Neuronal stem cell (in vitro differentiated cells): ENCODE measurements at places on chromosomes 1 and 21.

DNA sequence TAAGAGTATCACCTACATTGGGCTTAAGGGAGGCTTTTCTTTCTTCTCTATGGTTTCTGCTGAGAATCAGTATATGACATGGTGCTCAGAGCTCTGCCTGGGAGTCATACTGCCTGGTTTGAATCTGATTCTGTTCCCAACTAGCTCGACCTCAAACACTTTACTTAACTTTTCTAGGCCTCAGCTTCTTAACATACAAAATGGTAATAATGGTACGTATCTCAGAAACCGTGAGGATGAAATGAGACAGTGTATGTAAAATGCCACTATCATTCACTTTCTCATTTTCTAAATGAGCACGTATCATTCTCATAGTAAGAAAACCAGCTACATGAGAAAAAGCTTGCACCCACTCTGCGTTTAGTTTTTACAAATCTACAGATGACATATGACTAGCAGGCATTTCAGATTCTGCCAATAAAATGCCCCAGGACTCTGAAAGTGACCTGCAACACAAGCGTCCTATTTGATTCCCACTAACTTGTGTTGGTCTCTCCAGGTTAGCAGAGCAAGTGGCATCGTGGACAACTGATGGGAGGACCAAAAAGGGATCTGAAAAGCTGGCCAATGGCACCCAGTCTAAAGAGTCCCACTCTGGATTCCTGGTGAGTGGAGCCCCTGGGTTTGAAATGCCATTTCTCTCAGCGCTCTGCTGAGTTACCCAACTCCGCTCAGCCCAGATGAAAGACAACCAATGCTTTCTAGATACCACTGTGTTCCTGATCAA, 6.1 kb downstream of the CTNNBIP1 start:
- no peak for DNase-seq
- no peak overlapping the region for H3K27ac ChIP-seq

DNA sequence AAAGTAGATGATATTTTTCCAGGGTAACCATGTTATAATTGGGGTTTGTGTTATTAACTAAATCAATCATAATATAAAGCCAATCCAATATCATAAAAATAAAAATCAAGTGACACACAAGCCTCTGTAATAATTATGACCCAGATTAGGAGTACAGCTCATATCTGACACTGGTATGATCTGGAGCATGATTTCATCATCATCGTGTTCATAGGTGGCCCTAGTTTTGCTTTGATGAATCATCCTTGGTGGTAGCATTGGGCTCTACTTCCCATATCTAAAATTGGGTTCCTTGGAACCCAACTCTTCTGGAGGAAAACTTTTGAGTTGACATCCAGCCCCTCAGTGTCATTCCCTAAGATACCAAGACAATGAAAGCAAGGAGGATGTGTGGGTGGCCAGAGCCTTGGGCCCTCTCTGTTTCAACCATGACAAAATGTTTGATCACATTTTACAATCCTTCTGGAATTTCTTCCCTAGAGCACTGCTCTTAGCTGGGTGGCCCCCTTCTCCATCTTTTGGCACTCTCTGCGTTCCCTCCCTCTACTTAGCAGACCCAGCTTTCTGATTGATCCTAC, 37.0 kb upstream of the ENAH start:
- no peaks in the 10 kb centered on the region for H3K27me3 ChIP-seq
- H3K4me3 ChIP-seq = no peak overlapping the region
- no peak for DNase-seq
- H3K27ac ChIP-seq = no peak overlapping the region

- no peak overlapping the region for H3K4me3 ChIP-seq
- H3K4me1 ChIP-seq = no peaks in the 10 kb centered on the region
- no peak for DNase-seq
- H3K27ac ChIP-seq = no peak overlapping the region
These were observed 262.6 kb downstream of the CAMTA1 start for GRCh38 chr1:7047866-7048265.

DNA sequence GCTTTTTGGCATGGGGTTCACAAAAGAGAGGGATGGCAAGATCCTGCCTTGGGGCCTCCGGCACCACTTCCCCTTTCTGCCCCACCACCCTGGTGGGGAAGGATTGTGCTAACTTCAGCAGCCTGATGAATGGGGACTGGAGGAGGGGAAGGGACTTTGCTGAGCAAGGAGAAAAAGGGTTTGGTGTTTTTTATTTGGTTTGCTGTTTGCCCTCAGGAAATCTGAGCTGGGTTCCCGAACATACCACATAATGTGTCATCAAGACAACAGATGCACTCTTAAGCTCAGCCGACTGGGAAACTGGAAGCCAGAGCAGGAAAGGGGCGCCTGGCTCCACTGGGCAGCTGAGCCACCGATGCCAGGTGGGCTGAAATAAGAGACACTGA, 19.8 kb downstream of the OLFML2B start:
- no peaks in the 10 kb centered on the region for H3K4me1 ChIP-seq
- no peaks in the 10 kb centered on the region for H3K27me3 ChIP-seq
- no peak overlapping the region for H3K4me3 ChIP-seq
- no peak for DNase-seq

DNA sequence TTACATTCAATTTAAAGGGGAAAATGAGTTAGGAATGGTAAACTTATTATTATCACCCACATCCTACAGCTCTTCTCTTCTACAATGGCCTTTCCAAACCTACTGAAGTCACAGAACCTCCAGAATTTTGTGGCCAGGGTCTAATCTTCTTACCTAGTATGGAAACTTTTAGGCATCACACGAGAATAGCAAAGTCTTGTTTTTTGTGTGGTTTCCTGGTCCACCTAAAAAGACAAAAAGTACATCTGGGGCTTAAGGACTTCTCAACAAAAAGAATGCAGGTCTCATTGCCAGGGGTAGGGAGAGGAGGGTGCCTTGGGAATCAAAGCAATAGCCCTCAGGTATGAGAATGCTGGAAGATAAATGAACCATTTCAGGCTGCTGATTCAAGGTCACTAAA, 345.3 kb downstream of the LMX1A start:
- no peaks in the 10 kb centered on the region for H3K36me3 ChIP-seq
- no peak overlapping the region for H3K27ac ChIP-seq
- H3K4me1 ChIP-seq = no peaks in the 10 kb centered on the region
- H3K4me3 ChIP-seq = no peak overlapping the region
- H3K27me3 ChIP-seq = no peaks in the 10 kb centered on the region

- H3K27me3 ChIP-seq = peaks cover 6% of the 10 kb centered on the region
- no peak overlapping the region for H3K27ac ChIP-seq
- peaks cover 16% of the 10 kb centered on the region for H3K36me3 ChIP-seq
- H3K4me3 ChIP-seq = peak overlapping the region; percentile 59
- no peak for DNase-seq
These were observed 642 bp upstream of the PARP1 start for GRCh38 chr1:226408285-226409184.

- H3K36me3 ChIP-seq = no peaks in the 10 kb centered on the region
- no peak for DNase-seq
- peaks cover 28% of the 10 kb centered on the region for H3K27me3 ChIP-seq
- no peak overlapping the region for H3K27ac ChIP-seq
- H3K4me1 ChIP-seq = peaks cover 9% of the 10 kb centered on the region
- no peak overlapping the region for H3K4me3 ChIP-seq
These were observed 2.8 kb upstream of the SPSB1 start for GRCh38 chr1:9289711-9290485.

DNA sequence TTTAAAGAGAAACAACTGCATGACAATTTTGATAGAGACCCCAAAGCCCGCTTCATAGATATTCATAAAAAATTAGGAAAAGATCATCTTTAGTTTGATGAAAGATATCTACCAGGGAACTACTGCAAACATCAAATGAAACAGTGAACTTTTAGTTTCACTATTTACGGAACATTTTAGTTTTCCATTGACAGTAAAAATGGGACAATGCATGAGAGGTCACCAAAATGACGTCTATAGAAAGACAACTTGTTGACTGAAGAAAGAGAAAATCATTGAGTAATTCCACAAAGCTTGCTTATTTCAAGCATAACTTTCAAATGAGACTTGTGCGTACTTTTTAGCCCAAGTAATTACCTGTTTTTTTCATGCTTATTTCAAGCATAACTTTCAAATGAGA, 411.4 kb downstream of the HLX start:
- H3K4me3 ChIP-seq = no peak overlapping the region
- peaks cover 6% of the 10 kb centered on the region for H3K4me1 ChIP-seq
- DNase-seq = no peak
- H3K27ac ChIP-seq = no peak overlapping the region
- no peaks in the 10 kb centered on the region for H3K27me3 ChIP-seq

DNA sequence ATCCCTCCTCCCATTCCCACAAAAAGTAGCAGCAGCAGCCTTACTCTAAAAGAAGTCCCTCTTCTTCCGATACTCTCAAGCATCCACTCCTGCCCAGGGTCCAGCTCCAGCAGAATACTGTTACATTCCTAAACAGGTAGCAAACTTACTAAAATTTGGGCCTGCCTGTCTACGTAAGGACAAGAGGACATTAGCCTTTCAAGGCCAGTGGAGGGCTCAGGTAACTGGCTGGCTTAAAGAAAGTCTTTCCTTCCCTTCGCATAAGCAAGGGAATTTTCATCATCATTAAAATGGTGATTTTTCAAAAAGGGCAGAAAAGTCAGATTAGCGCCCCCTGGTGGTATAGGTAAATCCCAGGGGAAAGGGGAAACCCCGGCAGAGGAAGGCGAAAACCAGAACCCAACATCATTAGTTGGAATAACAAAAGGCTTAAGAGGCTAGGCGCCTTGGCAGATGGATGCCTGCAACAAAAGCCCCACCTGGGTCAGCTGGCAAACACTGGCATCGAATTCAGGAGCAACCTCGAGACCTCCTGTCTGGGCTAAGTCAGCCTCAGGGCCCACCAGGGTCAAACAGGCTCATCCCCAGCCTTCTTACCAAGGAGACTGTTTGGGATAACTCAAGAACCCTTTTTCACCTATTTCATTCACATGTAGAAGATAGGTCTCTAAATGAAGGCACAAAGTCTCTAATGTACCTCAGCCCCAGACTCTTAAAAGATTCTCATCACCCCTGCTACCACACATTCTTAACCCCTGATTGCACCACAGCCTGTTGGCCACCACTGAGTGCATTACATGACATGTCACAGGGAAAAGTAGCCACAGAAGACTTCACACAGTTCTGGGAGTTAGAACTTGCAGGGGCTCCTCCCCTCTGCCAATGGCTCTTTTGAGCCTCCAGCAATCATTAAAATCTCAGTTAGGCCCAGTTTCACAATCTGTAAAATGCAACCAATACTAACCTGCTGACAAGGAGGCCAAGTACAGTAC, 36.7 kb downstream of the ERI3 start:
- H3K4me3 ChIP-seq = no peak overlapping the region
- peaks cover 78% of the 10 kb centered on the region for H3K36me3 ChIP-seq
- DNase-seq = no peak
- H3K27me3 ChIP-seq = no peaks in the 10 kb centered on the region

GRCh38 chr1:27883536-27883935, 11.2 kb downstream of the THEMIS2 start:
- H3K36me3 ChIP-seq = peaks cover 32% of the 10 kb centered on the region
- H3K4me1 ChIP-seq = no peaks in the 10 kb centered on the region
- no peak overlapping the region for H3K4me3 ChIP-seq
- no peak for DNase-seq
- H3K27me3 ChIP-seq = no peaks in the 10 kb centered on the region

- peaks cover 45% of the 10 kb centered on the region for H3K36me3 ChIP-seq
- no peaks in the 10 kb centered on the region for H3K27me3 ChIP-seq
- no peak overlapping the region for H3K4me3 ChIP-seq
- no peak for DNase-seq
These were observed 4.6 kb downstream of the BOLA1 start for GRCh38 chr1:149903836-149904491.

DNA sequence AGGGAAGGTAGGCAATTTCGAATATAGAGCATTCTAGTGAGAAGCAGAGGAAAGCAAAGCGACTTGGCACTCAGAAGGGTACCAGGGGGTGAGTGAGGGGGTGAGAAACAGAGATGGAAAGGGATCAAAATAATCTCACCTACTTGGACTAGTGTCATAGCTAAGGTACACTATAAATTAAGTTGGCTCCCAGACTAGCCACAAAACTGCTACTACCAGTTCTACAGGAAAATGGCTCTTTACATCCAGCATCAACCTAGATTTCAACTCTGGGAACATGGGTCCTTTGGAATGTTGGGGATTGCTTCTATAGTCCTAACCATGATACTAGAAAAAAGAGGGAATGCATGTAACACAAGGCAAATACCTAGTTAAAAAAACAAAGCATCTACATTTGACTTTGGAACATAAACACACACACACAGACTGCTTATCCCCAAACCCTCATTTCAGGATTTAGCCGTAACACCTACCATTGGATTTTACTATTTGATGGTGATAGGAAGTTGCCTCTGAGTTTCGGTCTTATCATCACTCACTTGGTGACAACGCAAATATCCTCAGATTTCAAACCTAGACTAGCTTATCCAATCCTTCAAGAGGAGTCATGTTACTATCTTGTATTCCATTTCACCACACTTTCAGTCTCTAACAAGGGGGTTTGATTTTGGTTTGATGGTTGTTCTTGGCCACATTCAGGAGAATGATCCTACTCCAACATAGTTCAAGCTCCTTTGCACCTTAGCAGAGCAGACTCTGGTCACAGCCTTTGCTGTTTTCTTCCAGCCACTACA, 5.6 kb downstream of the ZBTB21 start:
- H3K36me3 ChIP-seq = peaks cover 8% of the 10 kb centered on the region
- H3K27ac ChIP-seq = no peak overlapping the region
- no peak overlapping the region for H3K4me3 ChIP-seq

DNA sequence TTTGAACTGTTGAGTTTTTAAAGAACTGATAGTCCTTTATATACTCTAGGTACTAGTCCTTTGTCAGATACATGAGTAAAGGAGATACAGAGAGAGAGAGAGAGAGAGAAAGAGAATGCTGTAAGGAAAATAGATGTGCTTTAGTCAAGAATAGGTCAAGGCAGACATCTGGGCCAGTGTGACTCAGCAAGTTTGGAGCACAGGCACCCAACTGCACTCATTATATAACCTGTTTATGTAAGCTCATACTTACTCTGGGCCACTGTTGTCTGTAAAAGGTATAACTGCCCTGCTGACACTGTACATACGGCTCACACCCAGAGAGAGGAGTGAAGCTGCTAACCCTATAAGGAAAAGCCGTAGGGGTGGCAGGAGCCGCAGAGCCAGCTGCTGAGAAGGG, 32.2 kb upstream of the AKT3 start:
- H3K4me1 ChIP-seq = no peaks in the 10 kb centered on the region
- H3K4me3 ChIP-seq = no peak overlapping the region
- H3K27ac ChIP-seq = no peak overlapping the region
- H3K36me3 ChIP-seq = no peaks in the 10 kb centered on the region
- no peaks in the 10 kb centered on the region for H3K27me3 ChIP-seq

GRCh38 chr1:8408151-8408839, 90.4 kb downstream of the SLC45A1 start:
- no peak overlapping the region for H3K4me3 ChIP-seq
- H3K36me3 ChIP-seq = peaks cover 51% of the 10 kb centered on the region
- H3K27ac ChIP-seq = peak overlapping the region; percentile 77
- H3K27me3 ChIP-seq = peaks cover 2% of the 10 kb centered on the region
- peaks cover 23% of the 10 kb centered on the region for H3K4me1 ChIP-seq

GRCh38 chr1:218363141-218363540, 18.0 kb downstream of the TGFB2 start:
- H3K36me3 ChIP-seq = no peaks in the 10 kb centered on the region
- no peak overlapping the region for H3K4me3 ChIP-seq
- H3K4me1 ChIP-seq = no peaks in the 10 kb centered on the region
